Fibroblast of skin of right biceps (primary cell): ENCODE measurements at places on chromosomes 13 and 19.

DNA sequence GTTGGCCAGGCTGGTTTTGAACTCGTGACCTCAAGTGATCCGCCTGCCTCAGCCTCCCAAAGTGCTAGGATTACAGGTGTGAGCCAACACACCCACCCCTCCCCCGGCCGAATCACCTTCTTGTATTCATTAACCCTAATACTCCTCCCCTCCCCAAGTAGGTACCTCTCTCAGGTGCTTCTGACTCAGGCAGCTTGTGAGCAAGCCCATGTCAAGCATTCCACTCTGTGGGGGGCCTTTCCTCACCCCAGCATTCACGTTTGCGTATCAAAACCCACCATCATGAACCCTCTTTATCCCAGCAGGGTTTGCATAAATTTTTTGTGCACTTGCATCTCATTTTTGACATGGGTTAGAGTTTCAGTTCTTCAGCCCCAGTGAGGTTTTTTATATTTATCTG, 23.6 kb upstream of the RFXAP start:
- no peak for DNase-seq

- peak; percentile 98 for DNase-seq
These were observed 18.6 kb upstream of the POSTN start for GRCh38 chr13:37617173-37617572.

- DNase-seq = no peak
These were observed 274.4 kb downstream of the KLF12 start for GRCh38 chr13:73859841-73860240.

GRCh38 chr13:114072421-114072820, 60.0 kb downstream of the RASA3 start:
- DNase-seq = no peak

DNA sequence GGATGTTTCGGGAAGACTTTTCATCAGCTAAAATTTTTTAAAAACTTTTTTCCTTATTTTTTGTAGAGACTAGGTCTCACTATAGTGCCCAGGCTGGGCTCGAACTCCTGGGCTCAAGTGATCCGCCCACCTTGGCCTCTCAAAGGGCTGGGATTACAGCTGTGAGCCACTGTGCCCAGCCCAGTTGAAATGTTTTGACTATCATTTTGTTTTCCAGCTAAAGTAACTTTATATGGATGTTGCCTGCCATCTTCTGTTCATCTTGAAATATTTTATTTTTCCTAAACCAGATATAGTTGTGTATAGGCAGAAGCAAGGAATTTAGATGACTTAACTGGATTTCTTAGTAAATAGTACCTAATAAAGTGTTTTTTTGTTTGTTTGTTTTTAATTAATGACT, 7.0 kb downstream of the CAB39L start:
- DNase-seq = peak; percentile 37

GRCh38 chr13:48985756-48986155, 10.0 kb downstream of the FNDC3A start:
- DNase-seq = no peak

DNA sequence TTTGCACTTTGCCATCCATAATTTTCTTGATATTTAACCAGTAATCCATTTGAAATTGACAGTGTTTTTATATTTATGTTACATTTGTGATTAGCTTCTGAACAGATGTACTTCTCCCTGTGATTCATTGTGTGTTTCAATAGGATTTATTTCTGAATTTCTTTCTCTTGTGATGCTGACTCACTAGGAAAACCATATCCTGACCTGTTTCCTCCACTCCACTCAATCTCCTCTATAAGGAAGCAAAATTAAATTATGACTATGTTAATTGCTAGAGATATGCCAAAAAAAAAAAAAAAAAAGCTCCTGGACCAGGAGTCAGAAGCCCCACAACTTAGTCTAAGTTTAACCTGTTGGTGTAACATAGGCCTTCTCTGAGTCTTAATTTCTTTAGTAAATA, 614.6 kb upstream of the SPRY2 start:
- no peak for DNase-seq

- no peak for DNase-seq
These were observed 5.6 kb downstream of the NAPA start for GRCh38 chr19:47509170-47509847.

DNA sequence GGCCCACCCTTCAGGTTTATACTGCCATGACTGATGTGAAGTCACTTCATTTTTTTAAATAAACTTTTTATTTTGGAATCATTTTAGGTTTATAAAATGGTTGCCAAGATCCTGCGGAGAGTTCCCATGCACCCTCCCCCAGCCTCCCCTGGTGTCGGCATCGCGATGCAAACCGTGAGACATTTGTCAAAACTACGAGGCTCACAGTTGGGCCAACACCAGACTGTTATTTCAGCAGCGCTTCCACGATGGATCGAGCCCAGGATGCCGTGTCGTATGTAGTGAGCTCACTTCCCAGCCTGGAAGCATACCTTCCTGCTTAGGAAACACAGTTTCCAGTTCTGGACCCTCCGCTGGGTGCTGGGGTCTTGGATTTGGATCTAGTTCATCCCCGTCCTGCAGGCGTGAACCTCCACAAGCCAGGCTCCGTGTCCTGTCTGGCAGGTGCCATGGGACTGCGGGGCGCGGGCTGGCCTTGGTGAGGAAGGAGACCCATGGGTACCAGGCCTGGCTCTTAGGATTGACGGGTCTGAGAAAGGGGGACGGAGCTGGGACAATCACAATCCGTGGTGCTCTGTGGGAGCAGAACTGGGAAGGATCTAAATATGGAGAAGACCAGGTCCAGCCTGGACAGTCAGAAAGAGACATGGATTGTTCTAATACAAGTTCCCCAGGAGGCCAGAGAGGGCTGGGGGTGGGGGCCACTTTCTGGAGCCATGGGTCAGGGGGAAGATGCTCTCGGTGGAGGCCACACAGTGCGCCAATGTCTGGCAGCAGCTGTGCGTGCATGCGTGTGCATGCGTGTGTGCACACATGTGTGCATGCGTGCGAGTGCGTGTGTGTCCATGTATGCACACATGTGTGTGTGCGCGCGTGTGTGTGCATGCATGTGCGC, 2.4 kb upstream of the SBK2 start:
- no peak for DNase-seq

DNA sequence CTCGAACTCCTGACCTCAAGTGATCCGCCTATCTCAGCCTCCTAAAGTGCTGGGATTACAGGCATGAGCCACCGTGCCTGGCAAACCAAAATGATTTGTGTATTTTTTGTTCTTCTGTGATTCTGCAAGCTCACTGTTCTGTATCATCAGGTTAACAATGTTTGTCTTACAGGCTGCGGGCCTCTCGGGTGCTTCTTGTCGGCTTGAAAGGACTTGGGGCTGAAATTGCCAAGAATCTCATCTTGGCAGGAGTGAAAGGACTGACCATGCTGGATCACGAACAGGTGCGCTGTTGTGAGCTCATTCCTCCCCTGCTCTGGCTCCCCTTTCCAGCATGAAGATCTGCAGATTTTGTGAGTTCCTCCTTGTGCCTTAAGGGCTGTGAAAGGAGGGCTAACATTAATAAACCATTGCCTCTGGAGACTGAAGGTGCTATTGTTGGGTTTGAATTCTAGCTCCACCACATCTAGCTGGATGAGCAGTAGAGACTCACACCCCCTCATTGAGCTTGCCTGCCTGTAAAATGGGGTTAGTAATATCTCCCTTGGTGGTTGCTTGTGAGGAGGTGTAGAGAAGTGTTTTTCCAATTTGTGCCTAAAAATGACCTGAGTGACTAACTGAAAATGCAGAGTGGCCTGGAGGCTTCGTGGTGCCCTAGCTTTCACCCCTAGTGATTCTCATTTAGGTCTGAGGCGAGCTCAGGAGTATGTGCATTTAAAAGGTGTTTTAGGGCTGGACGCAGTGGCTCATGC, 12.9 kb downstream of the SAE1 start:
- DNase-seq = no peak
